ENCODE measurements at places on chromosomes 4 and X.

DNA sequence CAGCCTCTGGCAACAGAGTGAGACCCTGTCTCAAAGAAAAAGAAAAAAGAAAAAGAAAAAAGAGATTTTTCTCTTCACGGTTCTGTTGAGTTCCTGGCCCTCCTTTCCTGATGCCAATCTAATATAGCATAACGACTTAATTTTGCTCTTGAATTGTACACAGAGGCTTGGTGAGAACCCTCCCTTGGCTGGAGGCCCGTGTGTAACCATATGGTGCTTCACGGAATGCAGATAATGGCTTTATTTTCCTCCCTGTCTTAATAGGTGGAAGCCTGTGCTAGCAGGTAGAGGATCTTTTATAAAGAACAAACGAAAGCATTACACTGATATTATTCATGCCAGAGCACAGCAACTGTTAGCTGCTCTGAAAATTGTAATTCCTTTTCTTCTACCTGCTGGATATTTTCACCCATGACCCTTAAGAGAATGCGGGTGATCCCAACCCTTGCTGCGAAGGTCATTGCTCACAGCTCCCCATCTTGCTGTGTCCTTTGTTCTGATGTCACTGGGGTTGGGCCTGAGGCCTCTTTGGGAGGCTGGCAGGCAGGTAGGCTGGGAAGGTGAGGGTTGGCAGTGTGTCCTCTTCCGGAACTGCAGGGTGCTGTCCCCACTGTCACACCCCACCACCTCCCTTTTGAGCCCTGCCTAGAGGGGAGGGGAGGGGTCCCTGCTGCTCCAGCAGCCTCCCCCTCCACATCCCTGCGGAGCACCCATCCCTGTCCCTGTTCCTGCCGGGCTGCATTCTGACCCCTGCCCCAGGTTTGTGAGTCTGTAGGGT, 83.8 kb upstream of the STOX2 start:
- DNase-seq, result no peak

DNA sequence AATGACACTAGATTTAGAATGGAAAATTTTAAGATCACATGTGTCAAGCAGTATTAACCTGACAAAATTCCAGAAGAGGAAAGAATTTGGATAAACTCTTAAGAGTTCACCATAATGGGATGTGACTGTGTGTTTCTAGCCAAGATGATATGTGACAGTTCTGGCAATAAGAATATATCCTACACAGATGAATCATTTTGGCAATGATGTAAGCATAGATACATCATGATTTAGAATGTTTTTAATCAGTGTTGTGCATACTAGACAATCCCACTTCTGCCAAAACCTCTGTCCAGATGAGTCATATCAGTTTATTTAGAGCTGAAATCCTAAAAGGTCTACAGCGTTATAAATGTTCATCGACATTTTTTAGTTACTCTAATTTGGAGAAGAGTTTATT, 48.8 kb downstream of the PTCHD1 start:
- no peak for DNase-seq

DNA sequence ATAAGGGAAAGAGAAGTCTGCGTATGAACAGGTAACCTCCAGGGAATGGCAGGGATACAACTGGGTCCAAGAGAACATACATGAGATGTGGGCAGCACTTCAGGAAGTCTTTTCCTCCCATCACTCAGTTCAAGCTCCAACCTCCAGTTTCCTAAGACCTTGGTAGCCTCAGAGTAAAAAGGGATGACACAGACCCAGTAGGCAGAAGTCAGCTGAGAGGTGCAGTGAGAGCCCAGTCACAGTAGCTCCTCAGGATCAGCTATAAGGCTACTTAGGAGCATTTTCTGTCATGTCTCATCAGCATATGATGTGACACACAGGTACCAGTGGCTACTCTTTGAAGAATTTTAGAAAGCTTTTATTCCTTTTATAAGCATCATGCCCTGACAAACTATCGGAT, 12.5 kb upstream of the STS start:
- no peak for DNase-seq

DNA sequence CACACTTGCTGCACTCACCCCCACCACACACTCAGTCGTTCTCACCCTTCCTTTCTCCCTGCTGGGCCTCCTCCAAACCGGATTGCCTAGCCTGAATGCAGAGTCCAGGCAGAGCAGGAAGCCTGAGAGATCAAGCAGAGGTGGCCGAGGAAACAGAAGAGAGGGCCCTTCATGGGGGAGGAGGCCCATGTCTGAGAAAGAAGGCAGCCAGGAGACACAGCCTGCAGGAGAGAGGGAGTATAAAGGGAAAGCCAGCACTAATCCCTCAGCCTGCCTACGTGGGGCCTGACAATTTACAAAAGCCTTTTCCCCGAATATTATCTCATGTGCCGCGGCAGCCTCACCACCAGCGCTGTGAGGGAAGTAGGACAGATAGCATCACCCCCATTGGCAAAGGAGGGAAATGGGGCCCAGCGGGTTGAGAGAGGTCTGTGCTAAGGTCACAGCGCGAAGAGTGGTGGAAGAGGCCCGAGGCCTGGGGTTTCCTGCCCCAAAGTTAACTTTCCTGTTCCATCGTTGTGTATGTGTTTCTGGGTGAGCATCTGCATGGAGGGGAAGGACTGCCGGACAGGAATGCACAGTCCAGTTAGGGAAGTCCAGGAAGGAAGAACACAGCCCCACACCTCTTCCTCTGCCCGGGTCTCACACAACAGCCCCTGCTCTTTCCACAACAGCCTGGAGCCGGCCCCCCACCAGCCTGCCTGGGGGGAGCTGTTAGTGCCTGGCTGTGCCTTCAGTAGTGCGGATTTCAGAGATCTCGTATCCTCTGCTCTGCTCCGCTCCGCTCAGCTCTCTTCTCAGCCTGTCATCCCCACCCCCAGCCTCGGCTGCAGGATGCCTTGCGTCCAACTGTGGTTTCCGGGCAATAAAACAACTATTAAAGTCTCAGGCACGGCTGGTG, 50.9 kb upstream of the BCOR start:
- DNase-seq, result peak; percentile 61

All from GF-D8 (cell line).